Fibroblast of upper back skin (primary cell): ENCODE measurements at places on chromosomes 4 and X.

- DNase-seq: no peak
Observed at GRCh38 chrX:118554511-118554910, 58.9 kb downstream of the DOCK11 start.

GRCh38 chrX:148771440-148771839 is 271.0 kb downstream of the AFF2 start:
- no peak for DNase-seq

DNA sequence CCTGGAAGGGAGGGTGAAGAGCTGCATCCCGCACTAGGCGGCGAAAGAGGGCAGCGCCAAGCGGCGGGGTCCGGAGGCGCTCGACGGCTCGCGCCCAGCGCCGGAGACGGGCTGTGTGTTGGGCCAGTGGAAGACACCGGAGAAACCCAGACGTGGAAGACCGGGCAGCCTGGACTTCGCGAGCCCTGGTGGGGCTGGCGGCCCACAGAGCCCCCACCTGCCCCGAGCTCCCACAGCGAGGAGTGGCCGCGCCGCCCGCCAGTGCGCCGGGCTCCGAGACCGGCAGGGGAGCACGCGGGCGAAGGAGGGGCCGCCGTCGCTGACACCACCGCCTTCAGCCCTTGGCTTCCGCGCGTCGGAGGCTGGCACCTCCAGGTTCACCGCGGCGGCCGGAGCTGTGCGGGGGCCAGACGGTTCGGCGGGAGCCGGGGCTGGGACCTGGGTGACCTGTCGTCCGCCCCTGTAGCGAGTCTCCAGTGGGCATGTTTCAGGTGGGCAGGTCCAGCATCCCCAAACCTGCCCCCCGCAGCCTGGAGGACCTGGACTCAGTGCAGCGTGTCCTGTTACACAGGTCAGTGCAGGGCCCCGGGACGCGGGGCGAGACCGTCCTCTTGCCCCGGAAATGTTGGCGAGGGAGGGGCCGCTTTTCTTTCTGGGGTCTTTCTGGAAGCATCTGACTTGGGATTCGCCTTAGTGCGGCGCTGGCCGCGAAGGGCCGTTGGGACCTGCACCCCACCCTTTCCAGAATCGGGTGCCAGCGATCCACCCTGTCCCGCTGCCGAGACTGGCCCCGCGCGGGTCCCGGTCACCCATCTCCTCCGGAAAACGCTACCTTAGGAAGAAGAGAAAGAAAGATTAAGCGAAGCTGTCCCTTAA is 9.6 kb upstream of the INTU start:
- no peak for DNase-seq

DNA sequence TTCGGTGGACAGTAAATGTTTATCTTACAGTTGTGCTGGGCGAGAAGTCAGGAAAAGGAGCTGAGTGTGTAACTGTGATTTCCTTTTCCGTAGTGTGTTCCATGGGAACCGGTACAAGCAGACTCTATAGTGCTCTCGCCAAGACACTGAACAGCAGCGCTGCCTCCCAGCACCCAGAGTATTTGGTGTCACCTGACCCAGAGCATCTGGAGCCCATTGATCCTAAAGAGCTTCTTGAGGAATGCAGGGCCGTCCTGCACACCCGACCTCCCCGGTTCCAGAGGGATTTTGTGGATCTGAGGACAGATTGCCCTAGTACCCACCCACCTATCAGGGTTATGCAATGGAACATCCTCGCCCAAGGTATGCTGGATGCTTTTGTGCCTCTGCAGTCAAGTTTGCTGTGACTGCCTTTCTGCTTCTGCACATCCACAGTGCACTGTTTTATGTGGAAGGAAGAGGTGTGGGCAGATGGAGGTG is 27.4 kb downstream of the NOCT start:
- DNase-seq: no peak

DNA sequence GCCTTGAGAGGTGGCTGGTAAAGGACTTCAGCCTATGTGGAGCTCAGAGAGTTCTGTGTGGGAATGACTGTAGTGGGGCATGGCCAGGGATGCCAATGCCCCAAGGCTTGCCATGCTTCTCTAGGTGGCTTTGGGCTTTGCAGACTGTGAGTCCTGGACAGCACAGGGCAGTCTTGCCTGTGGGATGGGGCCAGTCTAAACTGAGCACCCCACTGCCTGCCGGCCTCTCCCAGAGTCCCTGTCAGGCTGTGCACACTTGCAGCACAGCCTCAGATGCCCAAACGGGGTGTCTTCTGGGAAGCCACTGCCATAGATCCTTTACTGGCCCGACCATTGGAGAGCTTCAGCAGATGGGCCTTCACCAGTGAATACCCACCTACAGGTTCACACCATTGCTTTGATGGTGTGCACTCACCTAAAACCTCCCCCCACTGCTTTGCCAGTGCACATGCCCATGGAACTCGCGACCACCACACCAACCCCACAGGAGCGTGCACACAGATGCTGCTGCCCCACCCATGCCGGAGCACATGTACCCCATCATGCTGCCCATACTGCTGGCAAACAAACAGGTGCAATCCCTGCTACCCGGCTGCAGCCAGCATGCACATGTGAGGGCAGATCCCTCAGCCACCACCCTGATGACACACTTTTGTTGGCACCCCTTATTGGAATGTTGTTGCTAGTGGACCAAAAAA is 97.3 kb upstream of the CNKSR2 start:
- no peak for DNase-seq

DNA sequence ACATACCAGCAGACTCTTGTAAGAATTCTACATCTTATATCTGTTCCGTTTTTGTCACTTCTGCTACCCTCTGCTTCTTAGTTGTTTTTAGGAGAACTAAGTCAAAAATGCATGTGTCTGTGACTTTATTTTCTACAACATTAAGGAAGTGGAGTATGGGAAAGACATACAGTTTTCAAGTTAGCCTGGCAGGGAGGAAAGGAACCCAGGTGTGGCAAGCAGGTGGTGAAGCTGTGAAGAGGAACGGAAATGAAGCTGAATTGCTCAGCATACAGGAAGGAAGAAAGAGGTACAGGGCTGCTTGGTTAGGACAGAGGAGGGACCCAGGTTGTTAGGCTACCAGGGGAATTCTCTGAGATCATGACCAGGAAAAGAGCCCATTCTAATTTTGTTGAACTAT is 9.4 kb downstream of the GPRIN3 start:
- DNase-seq: no peak
